Activated CD4-positive, alpha-beta memory T cell treated with anti-CD3 and anti-CD28 coated beads, Interleukin-2, amount 10 ng/mL, durations not matched to agents 7 days and 5 days (primary cell): ENCODE measurements at places on chromosomes 2 and 18. TPM values are rescaled to one million over a fixed set of nuclear protein-coding genes. Genes with fewer than 3 reads are reported as not detected.

DNA sequence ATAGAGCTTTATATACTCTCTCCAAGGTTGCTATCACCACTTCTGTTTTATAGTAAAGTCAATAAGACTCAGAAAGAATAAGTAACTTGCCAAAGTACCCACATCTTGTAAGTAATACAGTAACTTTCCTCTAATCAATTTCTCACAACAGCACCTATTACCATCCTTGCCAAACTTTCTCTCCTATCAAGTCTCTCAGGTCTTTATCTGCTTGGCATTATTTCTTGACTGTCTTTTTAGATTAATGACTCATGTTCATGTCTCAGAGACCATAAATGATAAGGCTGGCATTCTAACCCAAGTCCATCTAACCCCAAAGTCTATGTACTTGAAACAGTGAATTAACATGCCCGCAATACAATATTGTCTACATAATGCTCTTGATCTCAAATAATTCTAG, 618.0 kb upstream of the ZEB2 start:
- no peak overlapping the region for H3K4me3 ChIP-seq
- no peaks in the 10 kb centered on the region for H3K4me1 ChIP-seq
- H3K36me3 ChIP-seq, result no peaks in the 10 kb centered on the region
- no peak overlapping the region for H3K27ac ChIP-seq
- DNase-seq, result no peak
- no peaks in the 10 kb centered on the region for H3K27me3 ChIP-seq

DNA sequence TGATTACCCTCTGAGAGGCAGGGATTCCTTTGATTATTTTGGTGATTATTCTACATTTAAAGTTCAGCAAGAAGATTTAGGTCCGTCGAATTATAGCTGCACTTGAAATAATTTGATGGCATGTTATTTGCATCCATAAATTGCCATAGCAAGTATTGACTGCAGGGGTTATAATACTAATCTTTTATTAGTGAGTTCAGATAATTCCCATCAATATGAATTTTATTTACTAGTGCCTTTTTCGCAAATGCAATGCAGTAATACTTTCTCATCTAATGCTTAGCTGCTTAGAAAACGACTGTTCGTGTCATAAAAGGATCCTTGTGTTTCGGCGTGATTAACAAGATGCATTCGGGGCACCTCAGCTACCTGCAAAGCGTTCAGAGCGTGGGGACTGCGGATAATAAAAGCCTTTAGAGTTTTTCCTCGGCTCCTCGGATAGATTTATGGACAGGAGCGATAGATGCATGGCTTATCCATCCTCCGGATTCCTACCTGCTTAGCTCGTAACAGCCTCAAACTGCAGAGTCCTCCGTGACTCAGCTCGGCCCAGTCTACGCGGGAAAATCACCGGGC, 2.5 kb upstream of the GBX2 start:
- peaks cover 72% of the 10 kb centered on the region for H3K27me3 ChIP-seq
- H3K4me3 ChIP-seq, result no peak overlapping the region
- H3K36me3 ChIP-seq, result peaks cover 8% of the 10 kb centered on the region
- DNase-seq, result no peak
- H3K4me1 ChIP-seq, result peaks cover 4% of the 10 kb centered on the region

GRCh38 chr2:20707601-20708000, 40.7 kb downstream of the GDF7 start:
- peaks cover 14% of the 10 kb centered on the region for H3K36me3 ChIP-seq
- H3K27me3 ChIP-seq, result no peaks in the 10 kb centered on the region
- H3K4me1 ChIP-seq, result no peaks in the 10 kb centered on the region
- no peak overlapping the region for H3K4me3 ChIP-seq

Gene SCG2
- not detected for total RNA-seq

GRCh38 chr18:79866889-79867574, 69.3 kb downstream of the KCNG2 start:
- no peaks in the 10 kb centered on the region for H3K27me3 ChIP-seq
- DNase-seq, result no peak
- H3K4me1 ChIP-seq, result no peaks in the 10 kb centered on the region
- H3K27ac ChIP-seq, result no peak overlapping the region
- no peaks in the 10 kb centered on the region for H3K36me3 ChIP-seq

DNA sequence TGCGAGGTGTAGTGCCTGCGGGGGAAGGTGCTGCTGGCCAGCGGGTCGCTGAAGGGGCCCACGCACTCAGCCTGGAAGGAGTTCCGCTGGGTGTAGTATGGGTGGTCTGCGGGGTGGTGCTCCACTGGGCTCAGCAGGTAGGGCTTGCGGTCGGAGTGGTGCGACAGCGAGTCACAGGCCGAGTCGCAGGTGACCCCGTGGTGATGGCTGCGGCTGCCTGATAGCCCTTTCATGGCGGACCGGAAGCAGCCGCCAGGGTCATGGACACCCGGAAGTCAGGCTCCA, 429.8 kb downstream of the TGIF1 start:
- DNase-seq, result no peak
- no peaks in the 10 kb centered on the region for H3K36me3 ChIP-seq
- no peak overlapping the region for H3K27ac ChIP-seq
- H3K4me3 ChIP-seq, result no peak overlapping the region
- H3K27me3 ChIP-seq, result peaks cover 4% of the 10 kb centered on the region

Gene CENPA
- total RNA-seq, result 39.5 TPM

Gene GPR39
- not detected for total RNA-seq

Gene TRIM54
- total RNA-seq, result 0.13 TPM

- no peak for DNase-seq
- H3K4me3 ChIP-seq, result no peak overlapping the region
- H3K4me1 ChIP-seq, result no peaks in the 10 kb centered on the region
- H3K27ac ChIP-seq, result no peak overlapping the region
- H3K36me3 ChIP-seq, result no peaks in the 10 kb centered on the region
Observed at GRCh38 chr2:167925758-167926157, 321.6 kb downstream of the STK39 start.

Gene PCARE
- total RNA-seq, result not detected

Gene CD28
- total RNA-seq, result 194 TPM

Gene PSTPIP2
- 7.9 TPM for total RNA-seq
